Cerebellar nuclear complex (tissue), 1 donor: ENCODE measurements at places on chromosomes 11 and 22.
A peak's percentile ranks its signal among the peaks of the same experiment; 100 is the strongest.

DNA sequence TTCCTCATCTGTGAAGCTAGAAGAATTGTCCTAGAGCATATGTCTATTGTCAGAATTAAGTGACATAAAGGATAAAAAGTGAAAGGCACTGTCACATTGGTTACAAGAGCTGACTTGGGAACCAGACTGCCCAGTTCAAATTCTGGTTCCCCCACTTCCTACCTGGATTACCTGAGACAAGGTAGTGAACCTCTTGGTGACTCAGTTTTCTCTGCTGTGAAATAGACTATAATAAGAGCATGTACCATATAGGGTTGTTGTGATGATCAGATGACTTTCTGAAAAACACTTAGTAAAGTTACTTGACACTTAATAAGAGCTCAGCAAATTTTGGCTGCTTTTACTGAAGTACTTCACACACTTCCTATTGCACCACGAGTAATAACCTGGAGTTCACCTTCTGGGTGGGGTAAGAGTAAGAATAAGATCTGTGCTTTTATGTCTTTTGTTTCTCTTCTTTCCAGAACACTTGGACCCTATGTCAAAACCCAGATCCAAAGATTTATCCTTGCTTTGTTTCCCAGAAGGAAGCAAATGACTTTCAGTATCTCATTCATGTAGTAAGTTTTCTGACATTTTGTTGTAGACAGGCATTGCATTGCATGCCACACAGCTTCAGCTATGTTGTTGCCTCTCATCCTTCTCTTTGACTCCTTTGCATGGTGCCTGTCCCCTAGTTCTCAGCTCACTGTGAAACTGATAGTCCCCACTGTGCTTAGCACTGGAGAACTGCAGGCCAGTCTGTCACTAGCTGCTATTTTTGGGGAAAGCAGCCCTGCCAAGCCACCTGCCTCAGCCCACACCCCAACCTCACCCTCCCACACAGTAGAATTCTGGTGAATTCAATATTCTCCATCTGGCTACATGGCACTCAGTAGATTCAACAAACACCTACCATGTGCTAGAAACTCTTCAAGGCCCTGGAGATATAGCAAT, 121.8 kb upstream of the POU2AF2 start:
- DNase-seq = peak; percentile 2

DNA sequence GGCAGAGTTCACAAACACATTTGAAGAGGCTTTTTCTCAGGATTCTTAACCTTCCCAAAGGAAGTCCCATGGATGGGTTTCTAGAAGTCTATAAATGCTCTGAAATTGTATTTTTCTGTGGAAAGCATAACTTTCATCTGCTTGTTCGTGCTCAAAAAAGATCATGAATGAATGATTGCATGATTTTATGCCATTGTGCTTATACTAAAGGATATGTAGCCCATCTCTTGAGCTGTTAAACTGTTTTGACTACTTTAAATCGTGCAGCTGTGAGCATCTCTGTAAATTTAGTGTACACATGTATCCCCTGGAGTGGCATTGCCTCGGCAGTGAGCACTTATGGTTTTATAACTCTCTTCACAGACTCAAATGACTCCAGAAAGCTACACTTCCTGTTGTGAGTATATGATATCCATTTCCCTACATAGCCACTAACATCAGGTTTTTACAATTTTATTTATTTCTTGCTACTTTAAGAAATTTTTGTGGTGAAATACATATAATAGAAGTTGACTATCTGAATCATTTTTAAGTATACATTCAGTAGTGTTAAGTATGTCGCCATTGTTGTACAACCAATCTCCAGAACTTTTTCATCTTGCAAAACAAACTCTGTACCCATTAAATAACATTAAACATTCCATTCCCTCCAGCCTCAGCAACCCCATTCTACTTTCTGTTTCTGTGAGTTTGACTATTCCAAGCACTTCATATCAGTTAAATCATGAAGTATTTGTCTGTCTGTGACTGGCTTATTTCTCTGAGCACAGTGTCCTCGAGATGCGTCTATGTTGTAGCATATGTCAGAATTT, 8.0 kb downstream of the NEAT1 start:
- DNase-seq = no peak

DNA sequence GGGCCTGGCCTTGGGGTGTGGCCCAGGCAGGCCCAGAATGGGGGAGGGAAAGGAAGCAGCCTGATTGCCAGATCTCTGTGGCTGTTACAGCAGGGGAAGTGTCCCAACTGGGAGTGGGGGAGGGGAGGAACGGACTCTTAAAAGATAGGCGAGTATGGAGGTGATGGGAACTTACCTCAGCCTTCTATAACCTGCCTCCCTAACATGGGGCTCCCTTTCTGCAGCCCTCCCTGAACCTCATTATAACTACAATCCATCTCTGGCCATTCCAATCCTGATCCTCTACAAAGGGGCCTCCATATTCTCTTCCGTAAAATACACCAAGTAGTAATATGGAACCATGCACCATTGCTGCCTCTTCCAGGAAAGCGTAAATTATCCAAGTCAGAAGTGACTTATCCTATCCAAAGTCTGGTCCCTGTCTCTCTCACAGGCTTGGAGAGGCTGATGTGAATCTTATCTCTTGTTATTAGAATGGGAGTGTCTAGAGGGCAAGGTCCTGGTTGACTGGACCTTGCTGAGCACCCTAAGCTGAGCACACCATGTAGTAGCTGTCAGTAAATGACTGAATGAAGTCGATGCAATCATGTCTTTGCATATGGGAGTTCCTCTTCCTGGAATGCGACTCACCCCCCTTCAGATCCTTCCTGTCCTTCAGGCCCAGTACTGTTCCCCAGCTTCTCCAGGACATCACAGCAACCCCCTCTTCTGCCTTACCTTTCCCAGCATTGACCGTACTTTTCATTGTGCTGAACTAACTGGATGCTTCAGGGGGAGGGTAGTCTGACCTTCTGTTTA, 5.9 kb downstream of the RHOG start:
- DNase-seq = no peak

DNA sequence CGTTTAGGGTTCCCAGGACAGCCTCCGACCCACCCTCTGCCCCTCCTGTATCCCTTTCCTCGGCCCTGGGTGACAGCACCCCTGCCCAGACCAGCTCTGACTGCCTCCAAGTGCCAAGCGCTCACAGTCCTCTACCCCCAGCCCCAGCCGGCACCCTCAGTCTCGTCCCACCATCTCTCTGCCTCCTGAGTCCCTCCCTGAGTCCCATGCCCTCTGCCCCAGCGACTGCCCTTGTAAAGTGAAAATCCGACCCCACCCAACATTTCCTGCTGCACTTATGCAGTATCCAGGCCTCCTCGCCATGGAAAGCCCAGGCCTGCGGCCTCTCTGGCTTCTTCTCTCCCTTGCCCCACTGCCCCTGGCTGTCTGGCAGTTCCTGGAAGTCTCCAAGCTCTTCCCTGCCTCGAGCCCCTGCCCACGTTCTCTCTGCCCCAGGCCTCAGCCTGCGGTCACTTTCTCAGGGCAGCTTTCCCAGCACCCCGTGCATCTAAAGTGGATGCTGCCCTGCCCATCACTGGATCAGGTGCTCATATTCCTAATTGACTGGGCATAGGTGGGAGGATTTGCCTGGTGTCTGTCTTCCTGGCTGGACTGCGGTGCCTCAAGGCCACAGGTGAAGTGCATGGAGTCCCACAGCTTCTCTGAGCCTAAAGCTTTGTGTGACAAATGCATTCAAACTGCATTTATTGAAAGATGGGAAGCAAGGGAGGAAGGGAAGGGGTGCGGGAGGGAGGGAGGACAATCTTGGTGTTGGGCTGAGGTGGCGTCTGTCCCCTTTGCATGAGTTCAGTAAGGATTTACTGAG, 17.7 kb upstream of the IL2RB start:
- no peak for DNase-seq

DNA sequence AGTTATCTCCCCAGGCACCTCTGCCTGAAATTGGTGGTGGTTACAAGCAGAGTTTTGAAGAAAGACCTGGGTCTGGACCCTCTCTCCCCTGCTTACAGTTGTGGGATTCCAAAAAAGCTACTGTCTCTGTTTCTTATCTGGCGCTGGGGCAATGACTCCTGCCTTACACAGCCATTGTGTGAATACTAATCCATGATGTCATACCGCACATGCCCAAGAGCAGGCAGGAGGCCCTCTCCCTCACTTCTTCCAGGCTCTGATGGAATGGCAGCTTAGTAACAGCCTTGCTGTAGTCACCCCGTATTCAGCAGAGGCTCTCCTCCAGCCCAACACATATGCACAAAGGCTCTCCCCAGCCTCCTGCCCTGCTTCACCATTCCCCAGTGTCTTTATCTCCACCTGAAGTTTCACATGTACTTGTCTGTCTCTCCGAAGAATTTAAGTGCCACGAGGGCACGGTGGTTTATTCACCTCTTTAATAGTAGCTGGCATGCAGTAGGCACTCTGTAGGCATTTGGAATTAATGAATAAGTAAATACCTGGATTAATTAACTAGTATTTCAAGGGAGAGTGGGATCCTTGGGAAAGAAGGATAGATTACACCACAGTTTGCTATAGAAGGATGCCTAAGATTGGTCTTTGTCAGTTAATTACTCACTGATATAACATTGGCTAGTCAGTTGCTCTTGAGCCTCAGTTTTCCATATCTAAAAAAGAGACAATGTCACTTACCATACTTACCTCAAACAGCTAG, 165.6 kb downstream of the ETS1 start:
- no peak for DNase-seq

DNA sequence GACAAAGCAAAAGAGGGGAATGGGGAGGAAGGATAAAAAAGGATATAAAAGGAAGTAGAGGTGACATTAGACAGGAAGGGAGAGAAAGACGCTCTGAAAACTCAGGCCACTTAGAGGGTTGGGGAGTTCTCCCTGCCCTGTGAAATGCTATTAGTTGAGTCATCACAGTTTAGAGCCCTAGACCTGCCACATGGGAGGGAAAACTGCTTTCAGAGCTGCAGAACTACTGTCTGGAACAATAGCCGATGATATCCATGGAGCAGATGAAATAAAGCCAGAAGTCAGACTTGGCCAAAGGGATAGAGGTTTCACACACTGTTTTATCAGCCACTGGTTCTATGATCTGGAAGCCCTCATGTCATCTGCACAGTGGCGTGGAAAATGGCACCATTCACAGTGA, 157.9 kb downstream of the NCAM1 start:
- DNase-seq = no peak

DNA sequence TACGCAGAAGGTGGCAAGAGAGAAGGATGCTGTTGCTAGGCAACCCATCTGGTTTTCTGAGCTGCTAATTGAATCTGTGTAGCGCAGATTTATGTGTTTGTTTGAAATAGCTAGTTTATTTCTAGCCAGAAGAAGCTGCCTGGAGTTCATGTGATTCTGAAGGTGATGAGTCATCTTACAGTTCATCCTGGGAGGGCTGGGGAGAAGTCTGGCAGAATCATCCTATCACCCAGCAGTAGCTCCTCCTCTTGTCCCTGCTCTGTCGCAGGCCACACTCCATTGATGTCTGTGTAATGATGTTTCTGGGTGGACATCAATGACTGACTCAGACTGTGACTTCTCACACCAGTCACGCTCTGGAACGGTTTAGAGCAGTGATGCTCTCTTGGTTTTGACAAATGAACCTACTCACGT, 4.8 kb upstream of the FBXO7 start:
- no peak for DNase-seq

DNA sequence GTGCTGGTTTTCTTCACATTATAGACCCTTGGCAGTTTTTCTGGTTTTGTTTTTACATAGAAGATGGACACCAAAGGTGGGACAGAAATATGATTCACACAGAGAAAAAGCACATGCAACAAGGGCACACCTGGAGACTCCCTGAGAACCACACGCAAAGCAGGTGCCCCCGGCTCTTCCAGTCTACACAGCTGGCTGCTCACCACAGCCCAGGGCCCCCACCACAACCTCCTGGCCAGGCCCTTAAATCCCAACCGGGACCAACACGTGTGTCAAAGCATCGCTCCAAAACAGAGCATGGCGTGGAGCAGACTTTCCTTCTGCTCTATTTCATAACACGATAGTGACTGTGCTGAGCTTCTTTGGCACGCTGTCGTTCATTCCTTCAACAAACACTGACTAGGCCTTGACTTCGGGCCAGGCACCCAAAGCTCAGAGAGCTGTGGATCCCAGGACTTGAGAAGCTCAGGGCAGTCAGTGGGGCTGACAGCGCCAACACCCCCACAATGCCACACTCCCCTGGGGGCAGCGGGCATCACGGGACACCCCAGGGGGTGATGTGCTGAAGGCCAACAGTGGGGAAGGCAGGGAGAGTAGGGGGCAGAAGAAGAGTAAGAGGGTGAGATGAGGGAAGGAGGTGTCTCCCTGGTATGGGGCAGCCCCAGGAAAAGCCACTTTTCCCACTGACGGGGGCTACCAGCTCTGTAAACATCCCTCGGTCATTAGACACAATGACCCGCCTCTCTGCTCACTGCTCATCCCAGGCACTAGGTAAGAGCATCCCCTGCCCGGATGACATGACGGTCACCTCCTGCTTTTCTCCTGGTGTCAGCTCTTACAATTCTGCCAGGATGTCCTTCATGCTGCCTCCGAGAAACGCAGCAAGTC, 26.0 kb downstream of the CELSR1 start:
- DNase-seq = no peak
